BE2C (cell line): ENCODE measurements at places on chromosomes 13 and 19.

DNA sequence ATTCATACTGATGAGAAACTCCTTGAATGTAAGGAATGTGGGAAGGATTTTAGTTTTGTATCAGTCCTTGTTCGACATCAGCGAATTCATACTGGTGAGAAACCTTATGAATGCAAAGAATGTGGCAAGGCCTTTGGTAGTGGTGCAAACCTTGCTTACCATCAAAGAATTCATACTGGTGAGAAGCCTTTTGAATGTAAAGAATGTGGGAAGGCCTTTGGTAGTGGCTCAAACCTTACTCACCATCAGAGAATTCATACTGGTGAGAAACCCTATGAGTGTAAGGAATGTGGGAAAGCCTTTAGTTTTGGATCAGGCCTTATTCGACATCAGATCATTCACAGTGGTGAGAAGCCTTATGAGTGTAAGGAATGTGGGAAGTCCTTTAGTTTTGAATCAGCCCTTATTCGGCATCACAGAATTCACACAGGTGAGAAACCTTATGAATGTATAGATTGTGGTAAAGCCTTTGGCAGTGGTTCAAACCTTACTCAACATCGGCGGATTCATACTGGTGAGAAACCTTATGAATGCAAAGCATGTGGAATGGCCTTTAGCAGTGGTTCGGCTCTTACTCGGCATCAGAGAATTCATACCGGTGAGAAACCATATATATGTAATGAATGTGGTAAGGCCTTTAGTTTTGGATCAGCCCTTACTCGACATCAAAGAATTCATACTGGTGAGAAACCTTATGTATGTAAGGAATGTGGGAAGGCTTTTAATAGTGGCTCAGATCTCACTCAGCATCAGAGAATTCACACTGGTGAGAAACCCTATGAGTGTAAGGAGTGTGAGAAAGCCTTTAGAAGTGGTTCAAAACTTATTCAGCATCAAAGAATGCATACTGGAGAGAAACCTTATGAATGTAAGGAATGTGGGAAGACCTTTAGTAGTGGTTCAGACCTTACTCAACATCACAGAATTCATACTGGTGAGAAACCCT is 26.6 kb downstream of the ZNF345 start:
- no peak for DNase-seq

- DNase-seq: no peak
Observed at GRCh38 chr19:5590151-5590864, 22.6 kb upstream of the TINCR start.

DNA sequence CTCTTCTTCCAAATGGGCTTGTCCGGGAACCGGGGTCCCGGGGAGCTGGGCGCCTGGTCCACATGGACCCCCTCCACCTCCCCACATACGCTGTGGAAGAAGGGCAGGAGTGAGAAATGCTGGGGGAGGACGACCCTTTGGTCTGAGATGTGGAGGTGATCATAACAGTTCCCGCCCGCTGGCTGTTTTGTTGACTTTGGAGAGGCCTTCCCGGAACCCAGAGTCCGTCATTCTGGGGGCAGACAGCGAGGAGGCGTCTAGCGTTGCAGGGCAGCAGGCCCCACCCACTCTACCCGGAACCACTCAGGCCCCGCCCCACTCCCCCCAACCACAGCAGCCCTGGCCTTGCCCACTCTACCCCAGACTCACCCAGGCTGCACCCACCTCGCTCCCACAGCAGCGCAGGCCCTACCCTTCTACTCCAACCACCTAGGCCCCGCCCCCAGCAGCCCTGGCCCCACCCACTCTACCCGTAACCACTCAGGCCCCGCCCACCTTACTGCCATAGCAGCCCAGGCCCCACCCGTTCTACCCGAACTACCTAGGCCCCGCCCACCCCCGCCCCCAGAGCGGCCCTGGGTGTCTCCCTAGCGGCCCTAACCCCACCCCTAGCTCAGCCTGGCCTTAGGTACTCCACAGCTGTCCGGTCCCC is 7.1 kb downstream of the GPR108 start:
- peak; percentile 46 for DNase-seq

DNA sequence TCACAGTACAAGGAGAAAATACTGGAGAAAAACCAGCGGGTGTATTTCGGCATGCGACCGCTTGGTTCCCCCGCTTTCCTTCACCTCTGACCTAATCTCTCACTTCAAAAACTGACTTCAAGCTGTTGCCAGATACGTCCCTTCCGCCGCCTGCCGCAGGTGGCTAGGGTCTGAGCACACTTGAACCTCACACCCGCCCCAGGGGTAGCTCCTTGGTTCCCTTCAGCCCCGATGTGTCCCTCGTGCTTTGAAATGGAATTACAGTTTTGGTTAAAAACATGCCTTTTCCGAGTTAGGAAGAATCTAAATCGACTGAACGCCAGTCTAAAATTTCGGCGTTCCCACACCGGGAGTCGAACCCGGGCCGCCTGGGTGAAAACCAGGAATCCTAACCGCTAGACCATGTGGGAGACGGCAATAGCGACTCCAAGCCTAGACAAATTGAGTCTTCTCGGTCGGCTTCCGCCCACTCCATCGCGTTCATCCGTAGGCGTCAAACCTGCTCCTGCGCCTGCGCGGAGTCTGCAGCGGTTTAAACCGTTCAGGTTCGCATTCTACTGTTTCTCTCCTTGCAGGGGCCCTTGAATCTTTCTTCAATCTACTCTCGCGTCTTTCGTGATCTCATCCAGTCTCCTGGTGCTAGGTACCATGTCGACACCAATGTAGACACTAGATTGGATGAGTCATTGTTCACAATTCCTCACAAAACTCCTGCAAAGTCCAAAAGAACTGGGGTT is 71.5 kb downstream of the NUFIP1 start:
- peak; percentile 94 for DNase-seq

- no peak for DNase-seq
Observed at GRCh38 chr19:42420055-42420544, 7.1 kb downstream of the LIPE start.

GRCh38 chr19:8642561-8642960 is 12.1 kb downstream of the NFILZ start:
- no peak for DNase-seq

DNA sequence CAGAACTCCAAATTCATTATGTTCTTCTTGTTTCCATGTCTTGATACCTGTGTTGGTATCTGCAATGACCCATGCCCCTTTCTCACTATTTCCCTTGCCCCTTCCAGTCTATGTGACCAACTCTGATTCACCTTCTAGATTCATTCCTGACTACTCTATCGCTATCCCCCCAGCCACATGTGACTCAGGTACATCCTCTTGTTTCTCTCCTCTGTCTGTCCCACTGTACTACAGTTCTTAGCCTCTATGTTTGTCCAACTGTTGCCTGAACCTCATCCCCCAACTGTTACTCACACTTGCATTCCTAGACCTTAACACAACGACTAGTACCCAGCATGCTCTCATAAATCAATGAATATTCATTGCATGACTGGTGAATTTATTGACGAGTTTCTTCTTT is 10.0 kb upstream of the FLT3 start:
- DNase-seq: no peak

DNA sequence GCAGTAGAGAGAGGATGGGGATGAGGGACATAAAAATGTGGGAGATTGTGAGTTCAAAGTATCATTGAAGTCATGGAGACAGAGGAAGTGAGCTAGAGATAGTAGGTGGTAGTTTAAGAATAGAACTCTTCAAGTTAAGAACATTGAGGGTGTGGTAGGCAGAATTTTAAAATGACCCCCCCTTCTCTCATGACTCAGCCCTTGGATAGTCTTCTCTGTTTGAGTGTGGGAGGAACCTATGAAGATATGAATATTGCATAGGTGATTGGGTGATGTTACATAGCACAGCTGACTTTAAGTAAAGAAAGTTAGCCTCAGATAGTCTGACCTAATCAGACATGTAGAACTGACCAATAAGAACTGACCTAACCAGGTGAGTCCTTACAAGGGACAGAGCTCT is 418.6 kb downstream of the FOXO1 start:
- DNase-seq: no peak
